ENCODE measurements at places on chromosomes 3 and 15.

GRCh38 chr3:129599607-129600006, 6.9 kb downstream of the PLXND1 start:
- peak; percentile 84 for DNase-seq

DNA sequence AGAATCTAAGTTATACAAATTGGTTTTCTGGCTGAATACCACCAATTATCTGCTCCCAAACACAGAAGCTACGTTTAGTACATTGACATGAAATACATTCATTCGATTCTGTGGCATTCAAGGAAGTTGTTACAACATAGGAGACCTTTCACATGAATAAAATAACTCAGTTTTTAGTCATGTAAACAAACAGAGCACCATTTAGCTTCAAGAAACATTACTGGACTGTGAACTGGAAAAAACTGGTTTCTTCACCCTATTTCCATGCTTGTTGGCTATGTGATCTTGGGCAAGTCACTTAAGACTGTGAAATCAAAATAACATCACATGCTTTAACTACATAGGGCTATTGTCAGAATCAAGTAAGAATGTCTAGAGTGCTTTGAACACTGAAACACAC, 46.2 kb downstream of the NRG4 start:
- no peak for DNase-seq

- no peak for DNase-seq
Observed at GRCh38 chr15:35606450-35606779, 60.5 kb upstream of the DPH6 start.

DNA sequence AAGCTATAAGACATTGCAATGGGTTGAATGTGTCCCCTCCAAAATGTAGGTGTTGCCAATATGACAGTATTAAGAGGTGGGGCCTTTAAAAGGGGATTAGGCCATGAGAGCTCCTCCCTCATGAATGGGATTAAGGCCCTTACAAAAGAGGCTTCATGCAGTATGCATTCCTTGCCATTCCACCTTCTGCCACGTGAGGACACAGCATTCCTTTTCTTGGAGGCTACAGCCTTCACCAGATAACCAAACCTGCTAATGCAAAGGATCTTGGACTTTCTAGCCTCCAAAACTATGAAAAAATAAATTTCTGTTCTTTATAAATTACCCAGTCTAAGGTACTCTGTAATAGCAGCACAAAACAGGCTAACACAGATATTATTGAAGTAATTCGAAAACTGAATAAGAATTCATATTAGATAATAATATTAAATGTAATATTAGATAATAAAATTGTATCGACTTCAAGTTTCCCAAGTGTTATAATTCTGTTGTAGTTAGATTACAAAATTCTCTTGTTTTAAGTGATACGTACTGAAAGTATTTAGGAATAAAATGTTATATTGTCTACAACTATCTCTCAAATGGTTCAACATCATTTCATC, 29.4 kb upstream of the ATP8B4 start:
- DNase-seq = no peak

DNA sequence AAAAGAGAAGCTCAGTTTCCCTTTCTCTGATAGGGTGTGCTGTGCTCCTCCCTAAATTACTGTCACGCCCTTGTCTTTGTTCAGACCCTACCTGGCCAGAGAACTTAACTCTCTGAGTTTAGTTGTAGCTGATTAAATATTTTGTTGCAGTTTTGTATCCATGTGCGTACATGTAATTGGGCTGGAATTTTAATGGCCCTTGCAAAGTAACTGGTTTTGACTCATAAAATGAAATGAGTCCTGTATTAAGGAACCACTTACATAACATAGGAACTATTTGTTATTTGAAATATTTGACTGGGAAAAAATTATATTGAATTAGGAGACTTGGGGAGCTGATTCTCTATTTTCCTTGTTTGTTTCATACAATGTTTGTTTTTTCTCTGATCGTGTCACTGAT, 80.2 kb downstream of the LRRK1 start:
- no peak for DNase-seq

DNA sequence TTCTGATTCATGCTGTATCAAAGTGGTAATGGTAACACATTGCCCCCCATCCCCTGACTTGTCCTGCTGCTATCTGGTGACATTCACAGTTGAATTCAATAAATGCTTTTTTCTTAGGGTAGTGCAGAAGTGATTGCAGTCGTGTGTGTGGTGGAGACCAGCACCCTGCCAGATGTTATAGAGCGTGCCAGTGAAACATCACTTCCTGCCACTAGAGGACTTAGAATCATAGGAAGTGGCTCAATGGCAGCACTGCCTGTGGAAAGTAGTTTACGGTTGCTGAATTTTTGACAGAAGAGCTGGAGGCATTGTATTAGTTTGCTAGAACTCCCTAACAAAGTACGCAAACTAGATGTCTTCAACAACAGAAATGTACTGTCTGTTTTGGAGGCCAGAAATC, 37.4 kb upstream of the P2RY12 start:
- no peak for DNase-seq

DNA sequence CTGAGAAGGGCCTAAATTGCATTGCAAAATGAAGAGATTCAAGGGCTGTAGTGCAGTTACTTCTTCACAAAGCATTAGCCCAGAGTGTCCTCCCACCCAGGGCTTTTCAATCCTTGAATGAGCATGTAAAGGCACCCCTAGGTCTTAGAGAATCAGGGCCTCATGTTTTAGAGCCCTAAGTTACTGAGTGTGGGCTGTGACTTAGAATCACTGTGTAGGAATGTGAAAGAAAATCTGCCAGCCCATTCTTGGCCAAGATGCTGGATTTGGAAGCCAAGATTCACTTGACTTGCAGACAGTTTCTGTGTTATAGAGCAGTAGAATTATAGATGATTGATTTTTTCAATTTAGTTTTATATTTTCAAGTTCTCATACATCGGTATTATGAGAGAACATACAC, 153.2 kb downstream of the MYRIP start:
- no peak for DNase-seq

- no peak for DNase-seq
Observed at GRCh38 chr3:186994000-186994955, 64.0 kb downstream of the ST6GAL1 start.
